Hematopoietic multipotent progenitor cell treated with erythropoietin and hydrocortisone succinate and interleukin-3 and kit ligand, for 8 days (in vitro differentiated cells): ENCODE measurements at places on chromosomes 16 and 17.
A peak's percentile ranks its signal among the peaks of the same experiment; 100 is the strongest.

GRCh38 chr16:68086860-68087268, 1.7 kb downstream of the NFATC3 start:
- no peak for DNase-seq

GRCh38 chr16:82715833-82716232, 89.1 kb downstream of the CDH13 start:
- DNase-seq: no peak

DNA sequence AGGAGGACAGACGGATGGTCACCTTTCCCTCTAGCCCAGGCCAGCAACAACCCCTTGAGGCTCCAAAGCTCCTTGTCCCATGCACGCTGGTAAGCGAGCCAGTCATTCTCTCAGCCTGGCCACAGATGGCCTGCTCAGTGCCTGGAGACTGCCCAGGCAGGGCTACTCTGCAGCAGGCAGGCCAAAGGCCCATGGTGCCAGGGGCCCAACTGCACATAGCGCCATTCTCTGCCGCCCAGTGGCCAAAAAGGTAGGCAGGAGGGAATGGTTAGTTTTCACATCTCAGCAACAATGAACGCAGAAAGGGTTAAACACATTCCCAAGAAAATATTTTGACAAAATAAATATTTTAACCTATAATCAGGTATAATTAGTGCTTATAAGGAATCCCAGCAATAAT, 7.7 kb upstream of the SREBF1 start:
- no peak for DNase-seq

- DNase-seq: peak; percentile 8
These were observed 4.8 kb upstream of the CCL3 start for GRCh38 chr17:36094746-36095145.

GRCh38 chr16:78882751-78883150, 717.8 kb downstream of the MAF start:
- DNase-seq: no peak

- no peak for DNase-seq
These were observed 129.4 kb downstream of the TANGO6 start for GRCh38 chr16:68972720-68973119.

DNA sequence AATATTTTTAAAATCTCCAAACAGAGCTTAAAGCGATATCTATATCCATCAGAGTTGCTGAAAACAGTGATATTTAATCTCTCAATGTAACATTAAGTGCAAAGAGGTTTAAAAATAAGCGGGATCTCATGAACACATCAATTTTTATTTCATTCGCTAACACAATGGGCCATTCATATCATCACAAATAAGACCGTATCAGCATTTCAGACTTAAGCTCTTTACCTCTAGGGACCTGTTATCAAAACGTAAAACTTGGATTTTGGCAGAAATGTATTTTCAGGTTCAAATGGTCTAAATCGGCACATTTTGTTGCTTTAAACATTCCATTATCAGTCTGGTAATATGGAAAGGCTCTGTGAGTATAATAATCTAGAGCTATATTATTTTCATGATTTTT, 77.9 kb downstream of the TOX3 start:
- DNase-seq: no peak

DNA sequence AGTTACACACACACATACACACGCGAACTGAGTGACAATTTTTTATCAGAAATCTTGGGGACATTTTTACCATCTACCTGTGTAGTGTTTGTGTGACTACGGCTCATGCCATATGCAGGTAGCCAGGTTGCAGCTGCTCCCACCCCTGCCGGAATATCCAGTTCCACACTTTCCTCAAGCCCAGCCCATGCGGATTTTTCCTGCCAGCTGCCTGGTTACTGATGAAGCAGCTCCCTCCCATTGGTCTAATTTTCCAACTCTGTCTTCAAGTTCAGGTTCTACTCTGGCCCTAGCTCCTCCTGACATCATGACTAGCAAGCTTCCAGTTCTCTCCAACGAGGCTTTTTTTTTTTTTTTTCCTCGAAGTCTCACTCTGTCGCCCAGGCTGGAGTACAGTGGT, 4.8 kb downstream of the GSG1L2 start:
- no peak for DNase-seq

- DNase-seq: no peak
These were observed 20.7 kb downstream of the SPNS2 start for GRCh38 chr17:4519361-4519788.

DNA sequence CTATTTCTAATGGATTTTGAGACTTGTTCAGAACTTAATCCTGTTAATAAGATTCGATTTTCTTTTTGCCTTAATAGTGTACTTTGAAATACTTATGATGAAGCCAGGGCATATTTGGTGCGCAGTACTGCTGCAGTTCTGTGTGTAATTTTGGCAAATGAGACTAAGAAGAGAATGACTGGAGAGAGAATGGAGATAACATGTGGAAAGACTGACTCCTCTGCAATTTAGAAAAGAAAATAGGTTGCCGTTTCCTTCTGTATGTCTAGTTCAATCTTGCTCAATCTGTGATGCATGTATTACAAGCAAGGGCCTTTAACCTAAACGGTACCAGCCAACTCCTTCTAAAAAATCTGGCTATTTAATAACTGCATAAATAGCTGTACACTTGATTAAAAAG, 285.1 kb upstream of the CDH11 start:
- no peak for DNase-seq

- DNase-seq: no peak
These were observed 834 bp downstream of the CDH8 start for GRCh38 chr16:62035115-62036092.

GRCh38 chr16:21641916-21642315, 10.5 kb downstream of the IGSF6 start:
- DNase-seq: peak; percentile 7

GRCh38 chr16:71966932-71967331, 33.3 kb downstream of the PKD1L3 start:
- DNase-seq: no peak

GRCh38 chr16:57624044-57624688, 4.3 kb upstream of the ADGRG1 start:
- DNase-seq: no peak

GRCh38 chr17:77959126-77959925, 823 bp downstream of the TNRC6C start:
- DNase-seq: peak; percentile 16

DNA sequence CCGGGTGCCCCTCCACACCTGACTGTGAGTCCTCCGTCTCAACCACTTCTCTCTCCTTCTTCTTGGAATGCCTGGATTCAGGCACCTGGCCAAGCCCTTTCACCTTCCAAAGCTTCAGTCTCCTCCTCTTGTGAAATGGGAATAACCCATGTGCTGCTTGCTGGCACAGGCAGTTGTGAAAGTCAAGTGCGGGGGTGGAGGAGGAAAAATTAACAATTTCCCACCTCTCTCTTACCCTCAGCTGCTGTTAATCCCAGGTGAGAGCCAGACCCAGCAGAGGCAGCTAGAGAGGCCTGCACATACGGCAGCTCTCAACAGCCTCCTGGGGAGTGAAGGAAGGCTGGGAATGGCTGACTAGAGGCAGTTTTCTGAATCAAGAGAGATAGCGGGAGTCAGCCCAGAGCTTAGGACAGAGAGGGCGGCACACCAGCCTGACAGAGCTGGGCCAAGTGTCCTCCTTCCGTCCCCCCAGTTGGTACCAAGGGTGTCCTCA, 77.9 kb upstream of the LGALS9 start:
- no peak for DNase-seq

GRCh38 chr17:81302861-81303333, 7.8 kb upstream of the SLC38A10 start:
- no peak for DNase-seq

- DNase-seq: no peak
These were observed 284.4 kb upstream of the FOXF1 start for GRCh38 chr16:86225905-86226371.

- peak; percentile 84 for DNase-seq
These were observed 3.7 kb upstream of the ERN1 start for GRCh38 chr17:64133546-64134215.

- peak; percentile 26 for DNase-seq
These were observed 826 bp upstream of the MPO start for GRCh38 chr17:58281511-58282011.

- DNase-seq: no peak
These were observed 26.5 kb downstream of the SREBF1 start for GRCh38 chr17:17810084-17810894.

DNA sequence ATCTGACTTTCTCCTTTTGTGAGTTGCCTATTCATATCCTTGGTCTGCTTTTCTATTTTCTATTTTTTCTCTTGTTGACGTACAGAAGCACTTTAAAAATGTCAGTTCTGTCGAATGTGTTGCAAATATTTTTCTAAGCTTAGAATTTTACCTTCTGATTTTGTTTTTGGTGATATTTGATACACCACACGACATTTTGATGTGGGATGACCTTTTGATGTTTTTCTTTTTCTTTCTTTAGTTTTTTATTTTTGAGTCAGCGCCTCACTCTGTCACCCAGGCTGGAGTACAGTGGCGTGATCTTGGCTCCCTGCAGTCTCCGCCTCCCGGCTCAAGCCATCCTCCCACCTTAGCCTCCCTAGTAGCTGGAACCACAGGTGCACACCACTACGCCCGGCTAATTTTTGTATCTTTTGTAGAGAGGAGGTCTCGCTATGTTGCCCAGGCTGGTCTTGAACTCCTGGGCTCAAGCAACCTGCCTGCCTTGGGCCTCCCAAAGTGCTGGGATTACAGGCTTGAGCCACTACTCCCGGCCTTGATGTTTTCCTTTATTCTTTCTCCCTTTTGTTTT, 39.6 kb downstream of the WSB1 start:
- DNase-seq: no peak

DNA sequence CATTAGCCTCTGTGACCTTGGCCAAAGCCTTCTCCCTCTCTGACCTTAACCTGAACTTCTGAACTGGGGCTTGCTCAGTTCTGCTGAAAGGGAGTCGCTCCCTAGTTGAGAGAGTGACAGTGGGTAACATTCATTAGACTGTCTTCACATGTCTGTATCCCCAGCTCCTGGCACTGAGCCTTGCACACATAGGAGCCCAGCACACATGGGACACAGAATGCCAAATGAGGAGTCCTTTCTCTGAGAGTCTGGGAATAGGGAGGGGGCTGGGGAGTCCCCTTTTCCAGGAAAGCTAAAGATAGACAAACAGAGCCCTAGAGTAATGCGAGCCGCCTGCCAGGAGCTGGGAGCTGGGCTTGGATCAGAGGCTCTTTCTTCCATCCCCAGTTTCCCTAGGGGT, 2.5 kb downstream of the TAC4 start:
- DNase-seq: no peak

DNA sequence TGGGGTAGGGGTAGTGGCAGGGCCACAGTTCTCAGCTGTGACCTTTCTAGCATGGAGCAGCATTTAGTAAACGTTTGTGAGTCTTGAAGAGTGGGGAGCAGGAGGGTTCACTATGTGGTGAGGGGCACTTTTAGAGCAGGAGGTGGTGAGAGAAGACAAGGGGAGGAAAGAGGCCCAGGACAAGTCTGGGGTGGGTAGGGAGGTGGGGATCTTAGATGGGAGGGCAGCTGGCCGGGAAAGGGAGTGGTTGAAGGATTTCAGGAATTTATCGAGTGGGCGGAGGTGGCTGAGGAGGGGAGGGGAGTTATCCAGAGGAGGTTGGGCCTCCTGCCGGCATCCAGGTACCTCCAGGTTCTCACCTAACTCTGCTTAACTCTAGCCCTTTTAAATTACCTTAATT, 1.9 kb downstream of the CLEC16A start:
- no peak for DNase-seq

DNA sequence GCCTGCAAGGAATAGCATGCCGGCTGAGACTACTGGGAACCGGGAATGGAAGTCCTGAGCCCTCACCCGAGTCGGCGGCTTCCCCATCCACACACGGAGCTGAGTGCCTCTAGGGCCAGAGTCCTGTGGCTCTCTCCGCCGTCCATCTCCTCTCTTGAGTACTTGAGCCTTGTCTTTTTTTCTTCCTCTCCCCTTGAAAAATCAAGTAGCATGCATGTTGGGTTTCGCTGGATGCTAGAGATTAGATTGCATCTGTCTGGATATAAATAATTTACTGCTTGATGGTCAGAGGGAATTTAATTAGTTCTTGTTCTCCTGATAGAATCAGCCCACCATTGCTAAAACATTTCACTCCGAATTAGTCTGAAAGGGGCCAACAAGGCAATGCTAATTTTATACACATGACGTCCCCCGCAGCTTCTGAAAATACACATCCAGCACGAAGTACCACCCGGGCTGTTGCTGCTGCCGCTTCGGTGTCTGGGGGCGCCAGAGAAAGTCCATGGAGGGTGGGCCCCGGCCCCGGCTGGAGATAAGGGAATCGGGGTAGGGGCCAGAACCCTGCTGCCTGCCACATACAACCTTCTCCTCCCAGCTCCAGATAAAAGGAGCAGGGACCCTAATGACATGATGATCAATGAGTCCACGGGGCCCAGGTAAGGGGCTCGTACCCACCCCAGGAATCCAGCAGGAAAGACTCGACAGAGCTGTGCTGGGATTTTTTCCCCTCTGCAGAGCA, 48.5 kb downstream of the RBFOX3 start:
- DNase-seq: no peak

GRCh38 chr16:89334461-89334860, 117.0 kb downstream of the ZNF778 start:
- DNase-seq: no peak

GRCh38 chr17:81451823-81452222, 56.6 kb downstream of the BAHCC1 start:
- DNase-seq: no peak

DNA sequence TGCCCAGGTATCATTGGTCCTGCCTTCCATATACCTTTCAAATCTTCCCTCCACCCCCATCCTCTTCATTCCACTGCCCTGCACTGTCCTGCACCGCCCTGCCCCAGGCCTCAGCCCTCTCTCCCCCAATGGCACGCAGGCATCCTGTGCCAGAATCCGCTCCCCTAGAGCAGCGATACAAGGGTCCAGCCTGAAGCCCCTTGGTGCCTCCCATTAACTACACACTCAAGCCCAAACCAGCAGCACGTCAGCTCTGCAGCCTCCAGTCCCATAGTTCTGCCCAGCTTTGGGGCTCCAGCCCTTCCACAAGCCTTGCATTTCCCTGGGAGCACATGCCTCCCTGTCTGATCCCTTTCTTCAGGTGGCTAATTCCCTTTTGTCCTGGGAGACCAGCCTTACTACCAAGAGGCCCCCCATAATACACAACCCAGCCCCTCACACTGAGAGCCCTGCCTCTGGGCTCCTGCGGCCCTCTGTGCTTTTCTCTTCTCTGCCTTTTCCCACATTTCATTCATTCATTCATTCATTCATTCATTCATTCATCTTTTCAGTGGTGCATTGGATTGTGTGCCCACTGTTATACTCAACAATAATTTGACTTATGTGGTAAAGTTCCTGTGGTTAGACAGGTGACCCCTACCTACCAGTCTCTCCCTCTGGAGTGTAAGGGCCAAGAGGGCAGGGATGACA, 26.8 kb upstream of the DLX3 start:
- no peak for DNase-seq

DNA sequence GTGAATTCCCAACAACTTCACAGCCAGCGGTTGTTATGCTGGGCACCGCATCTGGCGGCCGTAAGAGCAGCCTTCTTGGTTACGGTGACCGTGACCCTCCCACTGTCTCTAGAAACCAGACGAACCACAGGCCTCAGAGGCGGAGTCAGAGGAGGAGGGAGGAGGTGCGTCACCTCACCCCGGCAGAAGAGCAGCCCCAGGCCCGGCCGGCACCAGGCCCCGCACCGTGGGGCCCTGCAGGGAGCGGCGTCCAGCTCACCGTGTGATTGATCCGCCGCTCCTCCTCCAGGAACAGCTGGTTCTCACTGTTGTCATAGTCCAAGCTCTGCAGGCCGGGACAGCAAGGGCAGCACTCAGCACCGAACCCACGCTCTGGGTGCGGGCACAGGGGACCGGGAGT, 13.7 kb downstream of the CLCN7 start:
- no peak for DNase-seq
